ENCODE measurements at places on chromosomes 7 and 10.
A peak's percentile ranks its signal among the peaks of the same experiment; 100 is the strongest.

GRCh38 chr7:54796150-54796549 is 37.1 kb upstream of the SEC61G start:
- DNase-seq: no peak

GRCh38 chr7:13832346-13832745 is 157.1 kb downstream of the ETV1 start:
- DNase-seq: no peak

DNA sequence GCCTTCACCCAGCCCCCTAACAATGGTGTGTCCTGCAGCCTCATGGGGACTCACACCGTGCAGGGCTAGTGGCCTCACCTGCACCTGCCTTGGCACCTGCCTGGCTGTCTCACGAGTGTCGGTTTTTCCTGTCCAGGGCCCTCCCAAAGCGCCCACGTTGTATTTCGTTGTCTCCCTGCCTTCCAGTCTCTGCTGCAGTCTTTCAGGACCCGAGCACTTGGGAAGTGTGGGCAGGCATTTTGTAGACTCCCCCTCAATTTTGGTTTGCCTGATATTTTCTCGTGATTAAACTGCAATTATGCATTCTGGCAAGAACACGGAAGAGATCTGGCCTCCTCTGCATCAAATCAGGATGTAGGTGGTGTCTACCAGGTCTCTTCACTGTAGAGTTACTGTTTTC is 17.9 kb downstream of the BNIP3 start:
- no peak for DNase-seq

DNA sequence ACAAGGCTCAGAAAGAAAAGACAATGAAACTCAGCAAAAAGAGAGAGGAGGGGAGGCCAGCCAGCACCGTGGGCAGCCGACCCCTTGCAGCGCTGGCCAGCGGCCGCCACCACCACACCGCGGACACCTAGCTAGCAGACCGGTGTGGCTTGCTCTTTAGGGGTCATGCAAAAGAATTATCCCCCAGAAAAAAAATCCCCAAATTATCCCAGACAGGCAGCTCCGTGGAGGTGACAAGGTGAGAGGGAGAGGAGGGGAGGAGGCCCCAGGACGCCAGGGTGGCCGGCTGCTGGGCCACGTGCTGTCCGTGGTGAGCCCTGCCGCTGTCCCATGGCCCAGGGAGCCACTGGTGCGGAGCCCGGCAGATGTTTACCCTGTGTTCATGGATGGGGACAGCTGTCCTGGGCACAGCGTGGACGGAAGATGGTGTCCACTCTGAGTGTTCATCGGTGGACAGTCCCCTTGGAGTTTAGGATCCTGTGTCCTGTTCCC is 16.5 kb downstream of the YKT6 start:
- no peak for DNase-seq

DNA sequence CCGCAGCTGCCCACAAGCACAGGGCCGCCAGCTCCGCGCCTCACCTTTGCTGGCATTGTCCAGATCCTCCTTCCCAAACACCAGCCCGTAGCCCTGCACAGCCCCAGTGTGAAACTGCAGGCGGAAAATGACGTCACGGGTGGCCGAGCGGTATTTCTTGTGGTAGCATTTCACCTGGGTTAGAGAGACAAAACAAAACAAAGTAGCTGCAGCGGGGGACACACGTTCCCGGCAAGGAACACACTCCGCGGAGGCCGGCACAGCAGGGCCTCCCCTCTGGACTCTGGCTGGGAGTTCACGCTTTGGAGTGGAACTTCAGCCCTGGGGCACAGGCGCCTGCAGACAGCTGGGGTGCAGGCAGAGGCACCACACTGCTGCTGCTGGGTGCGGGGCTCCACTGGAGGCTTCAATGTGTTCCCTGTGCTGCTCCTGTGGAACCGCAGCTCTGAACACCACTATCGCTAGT is 181.1 kb downstream of the TNS3 start:
- peak; percentile 81 for DNase-seq

DNA sequence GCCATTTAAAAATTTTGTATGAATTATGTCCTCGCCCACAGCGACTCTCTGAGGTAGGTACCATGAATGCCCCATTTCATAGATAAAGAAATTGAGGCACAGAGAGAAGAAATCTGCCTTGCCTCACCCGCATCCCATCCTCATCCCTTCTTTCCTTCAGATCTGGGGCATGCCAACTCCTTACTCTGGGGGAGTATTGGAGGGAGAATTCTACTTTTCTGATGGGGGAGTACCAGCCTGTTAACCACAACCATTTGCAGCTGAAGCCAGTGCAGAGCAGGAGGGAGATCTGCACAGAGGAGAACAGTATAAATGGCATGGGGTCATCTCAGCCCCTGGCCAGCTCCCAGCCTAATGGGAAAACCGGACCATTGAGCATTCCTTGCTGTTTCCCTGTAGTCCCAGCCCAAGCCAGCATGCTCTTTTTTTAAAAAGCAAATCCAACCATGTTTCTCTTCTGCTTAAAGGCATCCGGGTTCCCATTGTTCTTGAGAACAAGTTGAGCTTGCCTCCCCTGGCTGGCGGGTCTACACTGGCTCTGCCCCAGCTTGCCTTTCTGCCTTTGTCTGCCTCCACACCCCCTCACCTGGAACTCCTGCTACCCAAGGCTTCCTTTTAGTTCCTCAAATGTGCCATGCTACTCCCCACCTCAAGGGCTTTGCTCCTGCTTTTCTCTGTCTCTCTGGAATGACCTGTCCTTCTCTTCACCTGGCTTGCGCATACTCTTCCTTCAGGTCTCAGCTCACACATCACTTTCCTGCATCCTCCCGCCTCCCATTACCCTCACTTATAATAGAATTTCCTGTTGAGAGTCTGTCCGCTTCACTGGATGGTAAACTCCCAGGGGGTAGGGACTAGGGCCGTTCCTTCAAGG is 8.8 kb upstream of the ZNF503 start:
- DNase-seq: no peak

GRCh38 chr10:106107706-106108105 is 1056.8 kb downstream of the SORCS1 start:
- no peak for DNase-seq

DNA sequence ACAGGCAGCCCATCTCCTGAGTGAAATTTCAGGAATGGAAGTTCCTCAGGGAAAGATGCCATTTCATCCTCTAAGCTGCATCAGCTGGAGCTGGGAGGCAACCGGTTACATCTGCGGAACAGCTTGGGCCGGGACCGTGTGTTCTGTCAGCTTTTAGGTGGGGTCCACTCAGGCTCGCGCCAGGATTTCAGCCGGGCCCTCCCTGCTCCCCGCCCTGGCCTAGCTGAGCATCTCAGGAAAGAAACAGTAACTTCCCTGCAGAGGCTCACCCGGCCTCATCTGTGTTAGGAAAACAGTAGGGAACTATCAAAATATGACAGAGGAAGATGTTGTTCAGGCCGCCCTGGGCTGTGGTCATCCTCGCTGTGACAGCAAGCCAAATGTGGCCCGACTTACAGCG is 110.4 kb downstream of the TRIL start:
- no peak for DNase-seq

GRCh38 chr10:65847436-65848230 is 1078.2 kb upstream of the LRRTM3 start:
- DNase-seq: no peak

DNA sequence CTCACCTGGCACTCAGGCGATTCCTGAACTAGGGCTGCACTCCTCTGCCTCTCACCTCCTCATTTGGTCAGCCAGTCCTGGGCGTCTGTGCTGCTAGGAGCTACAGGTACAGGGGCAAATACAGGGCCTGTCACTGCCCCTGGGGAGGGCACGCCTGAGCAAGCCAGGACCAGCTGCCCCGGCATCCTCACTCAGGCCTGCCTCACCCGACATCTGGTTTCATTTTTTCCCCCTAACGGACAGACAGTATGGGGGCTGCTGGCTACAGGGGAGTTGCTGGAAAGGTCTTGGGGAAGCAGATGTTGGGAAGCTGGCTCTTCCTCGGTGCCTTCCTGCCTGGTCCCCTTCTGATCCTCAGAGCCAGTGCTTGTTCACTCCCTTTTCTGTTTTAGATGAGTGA is 77.3 kb upstream of the PPIF start:
- DNase-seq: no peak

GRCh38 chr7:2143981-2144595 is 88.7 kb downstream of the MAD1L1 start:
- no peak for DNase-seq

GRCh38 chr10:120505866-120506265 is 48.8 kb downstream of the PLPP4 start:
- DNase-seq: no peak

DNA sequence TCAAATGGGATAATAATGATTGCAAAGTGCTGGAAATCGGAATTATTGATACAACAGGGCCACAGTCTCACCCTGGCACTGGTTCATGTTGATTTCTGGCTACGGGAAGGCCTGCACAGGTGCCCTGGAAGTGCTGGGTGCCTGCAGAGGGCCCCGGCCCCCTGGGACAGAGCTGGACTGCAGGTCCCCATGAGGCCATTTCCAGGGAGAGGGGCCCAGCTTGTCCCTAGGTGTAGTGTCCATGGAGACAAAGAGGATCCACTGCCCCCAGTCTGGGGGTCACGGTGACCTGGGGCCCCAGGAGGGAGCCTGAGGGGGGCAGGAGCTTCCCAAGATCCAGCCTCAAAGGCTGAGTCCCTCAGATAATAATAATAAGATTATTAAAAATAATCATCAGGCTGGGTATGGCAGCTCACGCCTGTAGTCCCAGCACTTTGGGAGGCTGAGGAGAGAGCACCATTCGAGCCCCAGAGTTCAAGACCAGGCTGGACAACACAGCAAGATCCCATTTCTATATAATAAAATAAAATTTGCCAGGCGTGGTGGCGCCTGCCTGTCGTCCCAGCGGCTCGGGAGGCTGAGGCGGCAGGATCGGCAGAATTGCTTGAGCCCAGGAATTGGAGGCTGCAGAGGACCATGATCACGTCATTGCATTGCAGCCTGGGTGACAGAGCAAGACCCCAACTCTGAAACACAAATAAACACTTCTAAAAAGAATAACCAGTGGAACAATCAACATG is 98.1 kb downstream of the MICALL2 start:
- DNase-seq: no peak

DNA sequence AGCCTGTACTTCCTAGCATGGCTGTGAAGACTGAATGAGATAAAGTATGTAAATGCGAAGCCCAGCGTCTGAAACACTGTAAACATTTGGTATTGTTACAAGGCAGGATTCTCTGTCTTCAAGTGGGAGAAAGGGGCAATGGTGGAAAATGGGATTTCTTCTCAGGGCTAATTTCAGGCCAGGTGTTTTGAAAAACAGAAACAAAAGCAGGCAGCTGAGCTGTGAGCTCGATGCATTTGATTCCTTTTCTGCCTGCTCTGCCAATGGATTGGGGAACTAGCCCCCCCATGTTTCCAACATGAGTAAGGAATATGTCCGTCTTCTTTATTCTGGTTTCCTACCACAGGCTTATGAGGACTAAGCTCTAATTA is 732.1 kb upstream of the AUTS2 start:
- DNase-seq: no peak

GRCh38 chr10:118911363-118911762 is 118.2 kb upstream of the NANOS1 start:
- no peak for DNase-seq

DNA sequence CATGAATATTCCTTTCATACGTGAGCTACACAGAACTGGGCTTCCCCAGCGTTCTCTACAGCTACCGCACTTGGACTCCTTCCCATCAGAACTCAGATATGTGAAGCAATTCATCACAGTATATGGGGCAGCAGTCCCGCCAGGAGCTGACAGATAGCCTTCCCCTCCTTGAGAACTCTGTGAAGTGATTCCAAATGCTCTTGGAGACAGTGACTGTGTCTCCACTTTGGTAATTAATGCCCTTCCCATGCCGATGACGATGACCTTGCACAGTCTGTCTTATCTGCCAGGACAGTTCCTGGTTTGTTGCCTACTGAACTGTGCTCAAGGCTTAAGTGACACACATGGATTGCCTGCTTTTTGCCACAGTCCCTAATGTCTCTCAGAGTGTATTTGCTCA is 75.0 kb upstream of the AFAP1L2 start:
- peak; percentile 63 for DNase-seq

DNA sequence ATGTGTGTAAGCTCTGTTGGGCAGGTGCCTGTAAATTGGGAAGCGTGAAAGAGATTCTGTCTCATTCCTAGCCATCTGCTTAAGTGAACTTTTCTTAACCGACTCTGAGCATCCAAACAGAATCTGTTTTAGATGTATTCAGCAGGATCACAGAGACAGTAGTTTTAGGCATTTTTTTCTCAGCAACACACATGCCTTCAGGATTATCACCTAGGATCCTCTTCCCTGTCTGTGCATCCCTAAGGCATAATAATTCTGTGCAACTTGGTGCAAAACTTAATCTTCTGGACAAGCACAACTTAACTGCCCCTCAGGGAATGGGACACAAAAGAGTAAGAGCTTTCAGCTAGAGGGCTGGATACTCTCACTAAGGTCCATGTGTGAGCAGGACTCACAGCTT is 284.8 kb downstream of the C7orf25 start:
- DNase-seq: no peak

Data from thyroid gland (tissue), 4 donors.